SHP77 (cell line): ENCODE measurements at places on chromosomes 12 and 14.
A peak's percentile ranks its signal among the peaks of the same experiment; 100 is the strongest.

- no peak for DNase-seq
Measured at GRCh38 chr14:104436047-104436591, 143.4 kb upstream of the C14orf180 start.

DNA sequence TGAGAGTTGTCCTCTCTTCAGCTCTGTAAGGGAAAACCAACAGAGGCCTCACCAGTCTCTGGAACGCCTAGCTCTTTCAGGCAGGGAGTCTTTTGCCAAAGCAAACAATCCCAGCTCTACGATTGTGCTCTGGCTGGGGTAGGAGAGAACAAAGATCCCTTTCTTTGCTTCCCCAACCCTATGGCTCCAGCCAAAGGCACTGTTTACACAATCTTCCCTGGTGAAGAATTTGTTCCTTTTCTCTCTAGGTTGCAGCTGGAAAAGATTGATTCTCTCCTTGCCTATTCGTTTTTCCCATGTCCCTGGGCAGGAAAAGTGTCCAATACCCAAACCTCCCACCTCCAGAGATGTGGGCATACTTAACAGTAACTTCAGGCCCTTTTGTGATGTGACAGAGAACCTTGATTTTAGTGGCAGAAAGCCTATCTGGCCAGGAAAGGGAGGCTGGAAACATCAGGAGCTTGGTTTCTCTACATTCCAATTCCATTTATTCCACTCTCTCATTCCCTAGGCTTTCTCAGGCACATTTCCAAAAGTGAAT is 16.8 kb downstream of the ATP5MC2 start:
- DNase-seq, result peak; percentile 53

GRCh38 chr14:95387826-95388445 is 68.2 kb upstream of the CLMN start:
- no peak for DNase-seq

DNA sequence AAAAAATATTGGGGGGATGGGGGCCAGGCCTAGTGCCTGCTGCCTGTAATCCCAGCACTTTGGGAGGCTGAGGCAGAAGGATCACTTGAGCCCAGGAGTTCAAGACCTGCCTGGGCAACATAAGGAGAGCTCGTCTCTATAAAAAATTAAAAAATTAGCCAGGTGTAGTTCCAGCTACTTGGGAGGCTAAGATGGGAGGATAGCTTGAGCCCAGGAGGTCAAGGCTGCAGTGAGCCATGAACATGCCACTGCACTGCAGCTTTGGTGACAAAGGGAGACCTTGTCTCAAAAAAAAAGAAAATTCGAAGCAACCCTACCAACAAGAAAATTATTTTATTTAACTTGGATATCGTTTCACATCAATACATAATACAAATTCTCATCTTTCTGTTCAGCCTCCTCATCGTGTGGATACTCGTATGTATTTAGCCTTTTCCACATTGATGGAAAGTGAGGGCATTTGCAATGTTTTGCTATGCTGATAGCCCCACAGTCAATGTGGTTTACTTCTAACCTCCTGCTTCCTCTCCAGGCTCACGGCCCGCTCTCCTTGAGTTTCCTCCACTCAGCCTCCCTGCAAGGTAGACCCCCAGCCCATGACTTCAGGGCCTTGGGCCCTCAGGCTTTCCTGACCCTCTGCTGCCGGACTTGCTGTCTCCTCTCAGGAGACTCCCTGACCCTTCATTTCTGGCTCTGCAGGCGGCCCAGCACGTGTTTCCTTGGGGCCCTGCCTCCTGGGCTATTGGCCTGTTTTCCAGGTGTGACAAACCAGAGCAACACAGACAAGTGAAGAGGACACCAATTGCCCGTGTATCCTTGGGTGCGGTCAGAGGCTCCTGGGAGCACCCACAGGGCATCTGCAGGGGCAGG is 54.8 kb downstream of the NFKBIA start:
- no peak for DNase-seq

- DNase-seq, result no peak
Measured at GRCh38 chr12:124131659-124132058, 158.6 kb downstream of the ZNF664 start.

- no peak for DNase-seq
Measured at GRCh38 chr12:106865683-106866082, 90.0 kb upstream of the TMEM263 start.

- no peak for DNase-seq
Measured at GRCh38 chr14:35320472-35320871, 28.3 kb downstream of the PSMA6 start.

DNA sequence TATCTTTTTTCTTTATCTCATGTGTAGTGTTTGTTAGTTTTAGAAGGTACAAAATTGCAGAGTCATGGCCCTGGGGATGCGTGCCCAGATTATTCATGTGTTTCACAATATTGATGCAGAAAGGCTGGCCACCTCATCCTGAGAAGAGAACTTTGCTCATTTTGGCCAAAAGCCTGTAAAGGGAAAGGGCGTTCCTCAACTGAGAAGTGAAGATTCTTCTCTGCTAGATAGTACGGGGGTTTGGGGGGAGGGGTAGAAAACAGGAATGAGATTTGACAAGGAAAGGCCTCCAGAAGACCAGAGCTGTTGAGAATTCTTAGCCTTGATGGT is 1.7 kb downstream of the MGST1 start:
- DNase-seq, result no peak

GRCh38 chr14:36515105-36515593 is 4.9 kb downstream of the NKX2-1 start:
- no peak for DNase-seq

DNA sequence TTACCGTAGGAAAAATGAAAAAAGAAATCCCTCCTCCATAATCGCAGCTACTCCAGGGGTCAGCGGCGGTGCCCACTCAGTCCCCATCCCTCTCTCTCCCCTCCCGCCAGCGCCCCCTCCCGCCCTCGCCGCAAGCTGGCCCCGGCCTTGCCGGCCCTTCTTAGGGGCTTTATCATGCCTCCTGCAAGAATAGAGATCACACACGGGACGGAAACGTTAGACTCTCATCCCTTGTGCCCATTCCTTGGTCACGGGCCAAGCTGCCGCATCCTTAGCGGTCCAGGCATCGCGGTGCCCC is 692 bp upstream of the COX14 start:
- DNase-seq, result no peak

DNA sequence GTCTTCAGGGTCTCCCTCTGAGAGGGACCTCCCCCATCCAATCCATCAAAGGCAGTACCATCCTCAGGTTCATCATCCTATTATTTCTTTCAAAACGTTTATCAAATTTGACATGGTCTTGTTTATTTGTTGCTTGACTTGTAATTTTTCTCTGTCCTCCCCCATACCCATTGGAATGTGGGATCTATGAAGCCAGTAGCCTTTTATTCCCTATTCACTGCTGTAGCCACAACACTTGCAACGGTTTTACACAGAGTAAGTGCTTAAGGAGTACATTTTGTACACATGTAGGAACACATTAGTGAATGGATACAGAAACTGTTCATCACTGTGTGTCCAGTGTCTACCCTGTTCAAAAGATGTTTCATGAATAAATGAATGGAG is 41.5 kb downstream of the IGF1 start:
- no peak for DNase-seq

- no peak for DNase-seq
Measured at GRCh38 chr12:42791399-42791798, 201.9 kb upstream of the PRICKLE1 start.

DNA sequence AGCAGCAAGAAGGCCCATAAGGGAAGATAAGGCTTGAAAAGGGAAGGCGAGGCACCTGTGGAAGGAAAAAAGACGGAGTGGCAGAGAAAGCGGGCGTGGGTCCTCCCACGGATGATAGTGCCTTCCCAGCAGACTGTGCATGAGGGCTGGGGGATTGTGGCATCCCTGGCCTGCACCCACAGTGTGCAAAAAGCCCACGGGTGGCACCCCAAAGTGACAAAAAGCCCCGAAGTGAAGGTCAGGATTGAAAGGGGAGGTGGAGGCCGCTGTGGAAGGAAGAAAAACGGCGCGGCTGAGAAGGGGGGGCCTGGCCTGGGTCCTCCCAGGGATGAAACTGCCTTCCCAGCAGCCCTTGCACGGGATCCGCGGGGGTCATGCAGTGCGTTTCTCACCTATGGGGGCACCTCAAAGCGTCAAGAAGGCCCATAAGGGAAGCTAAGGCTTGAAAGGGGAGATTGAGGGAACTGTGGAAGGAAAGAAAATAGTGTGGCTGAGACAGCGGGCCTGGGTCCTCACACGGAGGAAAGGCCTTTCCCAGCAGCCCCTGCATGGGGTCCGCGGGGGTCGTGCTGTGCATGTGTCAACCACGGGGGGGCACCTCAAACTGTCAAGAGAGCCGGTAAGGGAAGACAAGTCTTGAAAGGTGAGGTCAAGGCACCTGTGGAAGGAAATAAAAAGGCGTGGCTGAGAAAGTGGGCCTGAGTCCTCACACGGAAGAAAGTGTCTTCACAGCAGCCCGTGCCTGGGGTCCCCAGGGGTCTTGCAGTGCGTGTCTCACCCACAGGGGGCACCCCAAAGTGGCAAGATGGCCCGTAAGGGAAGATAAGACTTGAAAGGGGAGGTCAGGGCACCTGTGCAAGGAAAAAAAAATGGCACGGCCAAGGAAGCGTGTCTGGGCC is 274.1 kb downstream of the ALG10 start:
- no peak for DNase-seq

- no peak for DNase-seq
Measured at GRCh38 chr14:91750634-91751198, 18.8 kb upstream of the CATSPERB start.

DNA sequence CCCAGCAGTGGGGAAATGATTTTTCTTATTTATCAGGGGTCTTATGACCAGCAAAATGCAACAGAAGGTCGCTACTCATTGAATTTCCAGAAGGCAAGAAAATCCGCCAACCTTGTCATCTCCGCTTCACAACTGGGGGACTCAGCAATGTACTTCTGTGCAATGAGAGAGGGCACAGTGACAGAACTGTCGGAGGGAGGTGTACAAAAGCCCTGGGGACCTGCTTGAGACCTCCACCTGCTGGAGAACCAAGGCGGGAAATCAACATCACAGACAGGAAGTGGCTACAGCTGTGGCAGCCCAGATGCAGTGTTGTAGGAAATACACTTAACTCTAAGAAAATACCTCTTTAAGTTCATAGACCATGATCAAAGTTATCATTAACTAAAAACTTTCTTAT is 250.9 kb upstream of the OR4E1 start:
- DNase-seq, result peak; percentile 0

DNA sequence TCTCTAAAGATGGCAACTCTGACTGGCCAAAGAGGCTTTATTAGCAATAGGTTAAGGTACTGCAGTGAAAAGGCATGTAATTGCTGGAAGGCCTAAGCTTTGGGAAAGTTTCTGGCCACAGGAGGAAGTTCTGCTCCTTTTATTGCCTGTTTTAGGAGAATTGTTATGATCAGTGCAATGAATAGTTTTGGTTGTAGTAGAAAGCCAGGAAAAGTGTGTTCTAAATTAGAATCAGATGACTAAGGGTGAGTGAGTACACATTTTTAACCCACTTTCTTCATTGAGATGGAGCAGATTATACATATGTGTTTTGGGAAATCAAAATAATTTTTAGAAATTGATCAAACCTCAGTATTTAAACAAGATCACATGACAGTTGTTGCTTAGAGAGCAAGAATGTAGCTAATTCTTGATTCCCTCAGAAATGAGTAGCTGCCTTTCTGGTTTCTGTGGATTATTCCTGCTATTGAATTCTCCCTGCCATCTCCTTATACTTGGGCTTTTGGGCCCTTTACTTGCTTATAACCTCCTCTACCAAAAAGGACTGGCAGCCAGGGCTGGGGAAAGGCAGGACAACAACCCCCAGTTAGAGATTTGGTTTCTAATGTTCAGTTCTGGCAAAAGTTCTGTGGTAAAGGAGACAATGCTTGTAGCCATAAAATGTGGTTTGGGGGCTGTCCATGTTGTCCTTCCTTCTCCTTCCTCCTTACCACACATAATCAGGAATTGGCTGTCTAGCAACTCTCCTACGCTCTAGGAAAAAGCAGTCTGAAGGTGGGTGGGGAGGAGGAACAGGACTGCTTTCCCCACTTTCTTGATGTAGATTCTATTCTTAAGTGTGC is 217.1 kb downstream of the SLC38A4 start:
- DNase-seq, result no peak

DNA sequence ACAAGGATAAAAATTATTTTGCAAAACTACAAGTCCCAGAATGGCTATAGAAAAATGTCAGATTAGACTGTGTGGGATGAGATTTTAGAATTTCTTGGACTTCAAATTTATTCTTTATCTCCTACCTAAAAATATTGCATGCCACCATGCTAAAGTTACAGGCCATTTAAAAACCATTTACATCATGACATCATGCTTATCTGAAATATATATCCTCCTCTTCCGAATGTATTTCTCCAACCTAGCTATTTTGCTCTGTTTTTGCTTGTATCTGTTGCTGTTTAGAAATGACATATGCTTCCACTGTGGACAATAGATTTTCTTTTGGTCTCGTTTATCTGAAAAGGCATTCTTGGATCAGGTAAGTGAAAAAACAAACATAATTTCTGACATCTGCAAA is 471.7 kb downstream of the LRFN5 start:
- DNase-seq, result no peak

DNA sequence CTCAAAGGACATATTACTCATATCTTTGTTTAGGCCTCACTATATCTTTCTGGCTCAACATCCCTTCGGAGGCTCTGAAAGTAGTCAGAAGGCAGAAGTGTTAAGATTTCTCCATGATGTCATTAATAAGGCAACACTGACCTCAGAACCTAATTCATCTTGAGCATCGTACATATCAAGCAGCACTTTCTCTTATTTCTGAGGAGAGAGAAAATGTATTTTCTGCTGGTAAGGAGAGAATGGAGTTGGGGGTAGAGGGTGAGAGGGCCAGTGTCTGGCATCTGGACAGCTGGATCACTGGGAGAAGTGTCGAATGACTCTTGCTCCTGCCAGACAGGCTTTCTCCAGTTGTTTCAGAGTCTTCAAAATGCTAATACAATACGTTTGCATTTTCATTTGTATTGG is 213.2 kb upstream of the PRICKLE1 start:
- no peak for DNase-seq

- DNase-seq, result no peak
Measured at GRCh38 chr12:13183620-13184019, 12.9 kb upstream of the EMP1 start.
